ENCODE measurements at places on chromosomes 12 and 14.
A peak's percentile ranks its signal among the peaks of the same experiment; 100 is the strongest.

GRCh38 chr12:2284857-2285256 lies 232.1 kb downstream of the CACNA1C start:
- no peak for DNase-seq

DNA sequence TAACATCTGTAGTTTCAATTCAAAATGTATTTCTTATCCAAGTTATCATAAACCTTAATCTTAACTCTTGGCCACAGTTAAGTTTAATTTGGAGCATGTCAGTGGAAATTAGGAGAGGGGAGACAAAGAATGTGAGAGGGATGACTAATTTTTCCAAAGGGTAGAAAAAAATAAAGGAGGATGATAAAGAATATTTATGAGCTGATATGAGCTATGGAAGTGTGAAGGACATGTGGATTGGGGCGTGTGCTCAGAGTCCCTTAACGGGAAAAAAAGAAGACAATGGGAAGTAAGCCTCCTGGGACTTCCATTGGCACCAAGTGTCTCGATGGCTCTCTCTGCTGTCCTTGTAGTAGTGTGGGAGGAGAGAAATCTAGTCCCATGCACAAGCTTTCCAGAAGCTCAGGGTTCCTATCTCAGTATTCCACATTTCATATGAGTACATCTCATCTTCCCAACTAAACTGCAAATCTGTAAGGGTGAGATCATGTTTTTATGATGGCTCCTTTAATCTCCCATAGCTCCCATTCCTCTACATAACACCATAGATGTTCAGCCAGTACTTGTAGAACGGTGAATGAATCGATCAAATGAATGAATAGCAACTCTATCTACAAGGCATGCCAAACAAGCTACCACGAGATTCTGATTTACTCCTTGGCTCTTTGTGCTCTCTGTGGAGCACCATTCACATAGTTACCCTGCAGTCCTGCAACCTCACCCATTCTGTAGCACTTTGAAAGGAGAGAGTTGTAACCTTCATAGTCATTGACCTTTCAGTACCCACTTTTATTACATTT lies 27.4 kb downstream of the BCL2L14 start:
- DNase-seq: no peak

- DNase-seq: no peak
Measured at GRCh38 chr12:130712346-130713065, 3.6 kb downstream of the RIMBP2 start.

DNA sequence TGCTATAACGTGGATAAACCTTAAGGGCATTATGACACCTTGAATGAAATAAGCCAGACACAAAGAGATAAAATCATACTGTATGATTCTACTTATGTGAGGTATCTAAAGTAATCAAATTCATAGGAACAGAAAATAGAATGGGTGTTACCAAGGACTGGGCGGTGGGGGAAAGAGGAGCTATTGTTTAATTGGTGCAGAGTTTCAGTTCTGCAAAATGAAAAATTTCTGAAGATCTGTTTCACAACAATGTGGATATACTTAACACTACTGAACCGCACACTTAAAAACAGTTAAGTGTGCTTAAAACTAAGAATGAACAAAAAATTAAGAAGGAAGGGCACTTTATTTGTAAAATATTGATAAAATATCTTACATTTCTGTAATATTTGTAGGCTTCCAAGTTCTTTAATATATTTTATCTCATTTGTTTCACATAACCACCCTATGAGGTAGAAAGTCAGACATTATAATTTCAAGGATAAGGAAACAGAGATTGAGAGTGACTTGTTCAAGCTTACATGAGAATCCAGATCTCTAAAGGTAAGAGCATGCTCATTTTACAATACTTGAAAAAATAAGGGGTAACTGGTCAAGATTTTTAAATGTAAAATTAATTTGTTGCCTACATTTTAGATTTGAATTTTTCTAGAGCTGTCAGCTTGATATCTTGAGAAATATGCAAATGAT lies 14.9 kb downstream of the LTA4H start:
- DNase-seq: no peak

GRCh38 chr12:53268630-53269562 lies 797 bp downstream of the ESPL1 start:
- no peak for DNase-seq

DNA sequence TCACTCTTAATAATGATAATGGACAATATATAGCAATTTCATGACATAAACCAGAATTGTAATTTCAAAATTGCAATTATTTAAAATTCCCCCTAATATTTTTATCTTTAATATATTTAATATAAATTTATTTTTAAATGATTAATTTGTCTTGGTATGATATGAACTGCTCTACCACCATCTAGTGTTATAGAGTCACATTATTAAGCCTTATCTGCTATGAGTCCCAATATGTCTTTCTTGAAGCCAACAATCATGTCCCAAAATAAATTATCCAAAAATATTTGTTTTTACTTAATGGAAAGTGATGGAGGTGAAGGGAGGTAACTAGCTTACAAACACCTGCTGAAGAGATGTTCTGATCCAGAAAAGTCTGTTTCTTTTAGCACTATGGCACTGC lies 151.4 kb downstream of the KCNC2 start:
- DNase-seq: no peak

GRCh38 chr12:89892436-89892835 lies 183.8 kb upstream of the ATP2B1 start:
- DNase-seq: no peak

DNA sequence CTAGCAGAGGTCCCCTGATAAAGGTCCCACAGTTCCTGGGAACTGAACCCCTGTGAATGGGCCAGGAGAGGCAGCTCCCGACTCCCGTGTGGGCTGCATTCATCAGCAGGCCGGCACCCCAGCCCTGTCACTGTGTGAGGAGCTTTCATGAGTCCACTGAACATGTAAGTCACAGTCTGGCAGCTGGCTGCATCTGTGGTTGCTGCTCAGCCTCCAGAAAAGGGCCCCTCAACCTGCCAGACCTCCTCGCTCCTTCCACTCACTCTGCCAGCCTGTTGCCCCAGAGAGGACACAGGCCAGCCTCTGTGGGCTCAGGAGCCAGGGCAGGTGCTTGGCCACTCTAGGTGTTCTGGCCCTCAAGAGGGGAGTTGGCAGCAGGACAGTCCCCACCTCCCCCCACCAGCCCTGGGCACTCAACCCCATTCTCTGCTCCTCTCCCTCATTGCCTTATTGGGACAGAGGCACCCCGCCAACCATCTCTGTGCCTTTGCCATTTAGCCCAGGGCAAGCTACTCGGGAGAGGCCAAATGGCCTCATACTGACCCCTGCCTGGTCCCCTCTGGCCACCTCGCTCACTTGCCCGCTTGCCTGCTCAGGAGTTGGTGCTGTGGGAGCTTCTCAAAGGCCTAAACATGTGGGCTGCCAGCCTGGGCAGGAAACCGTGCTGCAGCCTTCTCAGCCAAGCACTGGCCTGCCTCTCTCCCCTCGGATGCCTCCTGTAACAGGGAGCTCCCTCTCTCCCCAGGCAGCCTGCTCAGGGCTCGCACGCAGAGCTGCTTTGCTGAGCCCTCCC lies 1.9 kb downstream of the RTL1 start:
- DNase-seq: no peak

DNA sequence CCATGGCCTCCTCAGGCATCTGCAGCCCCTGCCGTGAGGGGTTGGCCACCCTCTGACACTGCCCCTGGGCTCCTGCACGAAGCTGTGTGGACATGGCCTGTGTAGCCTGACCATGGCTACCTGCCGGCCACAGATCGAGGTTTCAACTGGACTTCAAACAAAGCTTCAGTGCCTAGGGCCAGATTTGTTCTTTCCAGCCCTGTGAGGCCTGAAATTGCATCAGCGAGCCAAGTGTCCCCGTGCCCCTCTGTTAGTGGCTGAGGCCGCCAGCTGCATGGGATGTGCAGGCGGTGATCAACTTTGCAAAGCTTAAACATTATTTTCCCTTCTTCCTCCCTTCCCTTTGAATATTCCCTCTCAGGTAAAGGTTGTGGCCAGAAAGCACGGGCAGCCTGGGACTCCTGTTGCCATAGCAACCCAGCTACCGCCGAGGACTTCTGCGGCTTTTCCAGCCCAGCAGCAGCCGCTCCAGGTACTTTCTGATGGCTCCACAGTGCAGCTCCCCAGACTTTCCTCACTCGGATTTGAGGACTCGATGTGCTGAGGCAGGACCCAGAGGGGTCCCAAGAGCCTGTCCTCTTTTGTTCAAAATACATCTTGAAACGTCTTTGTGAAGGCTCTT lies 35.8 kb downstream of the DDX51 start:
- no peak for DNase-seq

GRCh38 chr12:122148657-122149056 lies 25.4 kb downstream of the IL31 start:
- no peak for DNase-seq

DNA sequence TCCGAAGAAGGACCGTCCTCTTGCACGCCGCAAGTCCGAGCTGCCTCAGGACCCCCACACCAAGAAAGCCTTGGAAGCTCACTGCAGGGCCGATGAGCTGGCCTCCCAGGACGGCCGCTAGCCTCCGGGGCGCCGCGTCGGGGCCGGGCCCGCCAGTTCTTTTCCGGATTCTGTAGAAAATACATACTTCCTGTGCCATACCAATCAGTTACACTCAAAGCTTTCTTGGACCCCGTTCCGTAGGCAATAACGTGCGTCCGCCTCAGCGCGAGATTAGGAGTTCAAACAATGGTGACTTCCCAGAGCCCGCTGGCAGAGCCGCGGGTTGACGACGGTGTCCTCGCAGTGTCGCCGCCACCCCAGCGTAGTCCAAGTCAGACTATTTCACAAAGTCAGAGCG lies 39.2 kb upstream of the DYNC1H1 start:
- DNase-seq: no peak

- peak; percentile 20 for DNase-seq
Measured at GRCh38 chr14:76050797-76051392, 65.3 kb downstream of the IFT43 start.

DNA sequence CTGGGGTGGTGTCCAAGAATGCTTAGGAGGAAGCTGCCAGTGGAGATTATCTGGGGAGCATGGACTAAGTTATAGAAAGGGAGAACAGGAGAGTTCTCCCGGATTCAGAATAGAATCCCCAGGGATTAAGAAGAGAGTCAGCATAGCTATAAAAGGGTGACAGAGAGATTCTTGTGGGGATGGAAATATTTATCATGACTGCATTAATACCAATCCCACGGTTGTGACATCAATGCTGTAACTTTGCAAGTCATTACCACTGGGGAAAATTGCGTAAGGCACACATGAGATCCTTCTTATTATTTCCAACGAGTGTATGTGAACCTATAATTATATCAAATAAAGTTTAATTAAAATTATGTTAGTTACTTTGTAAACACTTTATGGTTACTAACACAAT lies 447.9 kb upstream of the TMEM132C start:
- no peak for DNase-seq

DNA sequence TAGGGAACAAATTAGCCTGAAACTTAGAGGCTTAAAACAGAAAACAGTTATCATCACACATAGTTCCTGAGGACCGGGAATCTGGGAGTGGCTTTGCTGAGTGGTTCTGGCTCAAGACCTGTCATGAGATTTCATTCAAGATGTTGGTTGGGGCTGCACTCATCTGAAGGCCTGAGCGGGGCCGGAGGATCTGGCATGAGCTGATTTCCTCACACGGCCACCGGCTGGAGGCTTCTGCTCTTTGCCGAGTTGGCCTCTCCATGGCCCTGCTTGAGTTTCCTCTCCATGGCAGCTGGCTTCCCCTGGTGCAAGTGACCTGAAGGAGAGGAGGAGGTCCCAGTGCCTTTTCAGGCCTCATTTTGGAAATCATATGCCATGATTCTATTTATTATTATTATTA lies 128.1 kb downstream of the PAPOLA start:
- no peak for DNase-seq

- DNase-seq: no peak
Measured at GRCh38 chr14:73266317-73266716, 29.0 kb downstream of the PAPLN start.

DNA sequence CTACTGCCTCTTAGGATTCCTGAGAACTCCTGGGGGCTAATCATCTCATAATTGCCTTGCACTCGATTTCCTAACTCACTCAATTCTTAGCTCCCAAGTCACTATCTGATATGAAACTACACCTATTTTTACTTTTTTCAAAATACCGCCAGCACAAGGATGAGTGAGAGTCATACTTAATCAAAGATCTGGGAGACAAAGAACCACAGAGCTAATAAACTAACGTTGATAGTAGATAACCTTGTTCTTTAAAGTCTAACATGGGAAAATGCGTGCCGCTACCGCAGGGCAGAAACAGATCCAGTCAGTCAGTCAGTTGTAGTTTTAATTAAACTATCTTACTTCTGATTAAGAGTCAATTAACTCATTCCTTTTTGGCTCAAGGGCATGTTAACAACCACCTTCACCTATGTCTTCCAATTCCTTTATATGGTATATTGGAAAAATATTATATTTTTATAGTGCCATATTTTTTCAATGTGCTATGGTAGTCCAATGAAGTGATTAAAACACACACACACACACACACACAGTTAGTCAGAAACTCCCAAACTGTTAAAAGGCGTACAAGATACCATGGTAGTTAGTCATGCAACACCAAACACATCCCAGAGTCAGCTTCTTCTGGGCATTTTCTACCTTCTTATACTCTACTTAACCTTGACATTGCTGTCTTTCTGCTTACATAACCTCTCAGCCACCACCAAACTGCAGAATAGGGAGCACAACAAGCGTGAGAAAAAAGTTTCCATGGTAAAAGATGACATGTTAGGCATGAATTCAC lies 114.0 kb downstream of the KLHL28 start:
- peak; percentile 10 for DNase-seq

- no peak for DNase-seq
Measured at GRCh38 chr14:104176611-104177010, 38.2 kb downstream of the KIF26A start.

- no peak for DNase-seq
Measured at GRCh38 chr14:93086441-93087055, 29.2 kb downstream of the ITPK1 start.

DNA sequence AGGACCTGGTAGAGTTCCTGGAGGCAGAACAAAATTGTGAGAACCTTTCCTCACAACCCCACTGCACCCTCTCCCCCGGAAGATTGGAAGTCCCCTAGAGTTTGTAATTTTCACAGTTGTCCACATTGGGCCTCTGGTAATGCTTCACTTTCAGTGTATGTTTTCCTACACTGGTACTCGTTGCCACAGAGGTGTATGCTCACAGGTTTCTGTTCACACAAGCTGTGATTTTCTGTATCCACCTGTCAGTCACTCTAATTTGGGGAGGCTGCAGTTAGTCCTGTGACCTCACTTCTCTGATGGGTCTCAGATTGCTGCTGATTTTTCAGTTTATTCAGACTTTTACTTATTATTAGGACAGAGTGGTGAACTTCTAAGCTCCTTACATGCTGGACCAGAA lies 66.4 kb upstream of the BMP4 start:
- no peak for DNase-seq

Data from non-pigmented ciliary epithelial cell (primary cell).